ENCODE measurements at places on chromosomes 16 and 17.

- no peak for DNase-seq
Measured at GRCh38 chr17:45924332-45924820, 30.0 kb downstream of the MAPT start.

DNA sequence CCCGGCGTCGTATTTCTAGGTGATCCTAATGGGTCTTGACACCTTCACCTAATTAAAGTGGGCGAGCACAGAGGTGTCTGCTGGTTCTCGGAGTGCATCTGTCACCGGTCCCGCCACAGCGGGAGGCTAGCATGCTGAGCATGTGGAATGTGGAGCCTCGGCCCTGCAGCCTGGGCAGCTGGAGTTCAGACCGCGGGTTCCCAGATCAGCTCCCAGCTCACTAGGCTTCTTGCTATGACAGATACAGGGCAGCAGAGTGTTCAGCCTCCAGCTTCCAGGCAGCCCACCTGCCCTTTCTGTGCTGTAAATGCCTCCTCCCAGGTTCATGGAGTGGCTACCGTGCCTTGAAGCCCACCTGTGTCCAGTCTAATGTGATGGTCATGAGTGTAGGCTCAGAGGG is 166.7 kb downstream of the CPPED1 start:
- DNase-seq, result no peak

DNA sequence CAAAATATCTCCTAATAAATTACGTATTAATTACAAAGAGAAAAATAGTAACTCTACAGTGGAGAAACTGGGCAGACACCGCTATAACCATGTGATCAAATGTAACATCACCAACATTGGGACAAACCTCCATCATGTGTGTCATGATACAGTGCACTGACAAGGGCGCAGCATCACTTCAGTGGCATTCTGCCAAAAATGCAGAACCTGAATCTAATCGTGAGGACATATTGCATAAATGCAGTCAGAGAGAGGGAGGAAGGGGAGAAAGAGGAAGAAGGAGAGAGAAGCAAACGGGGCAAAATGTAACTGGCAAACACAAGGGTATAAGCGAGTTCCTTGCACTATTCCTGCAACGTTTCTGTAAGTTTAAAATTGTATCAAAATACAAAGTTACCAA is 74.2 kb upstream of the MARCHF10 start:
- DNase-seq, result no peak

DNA sequence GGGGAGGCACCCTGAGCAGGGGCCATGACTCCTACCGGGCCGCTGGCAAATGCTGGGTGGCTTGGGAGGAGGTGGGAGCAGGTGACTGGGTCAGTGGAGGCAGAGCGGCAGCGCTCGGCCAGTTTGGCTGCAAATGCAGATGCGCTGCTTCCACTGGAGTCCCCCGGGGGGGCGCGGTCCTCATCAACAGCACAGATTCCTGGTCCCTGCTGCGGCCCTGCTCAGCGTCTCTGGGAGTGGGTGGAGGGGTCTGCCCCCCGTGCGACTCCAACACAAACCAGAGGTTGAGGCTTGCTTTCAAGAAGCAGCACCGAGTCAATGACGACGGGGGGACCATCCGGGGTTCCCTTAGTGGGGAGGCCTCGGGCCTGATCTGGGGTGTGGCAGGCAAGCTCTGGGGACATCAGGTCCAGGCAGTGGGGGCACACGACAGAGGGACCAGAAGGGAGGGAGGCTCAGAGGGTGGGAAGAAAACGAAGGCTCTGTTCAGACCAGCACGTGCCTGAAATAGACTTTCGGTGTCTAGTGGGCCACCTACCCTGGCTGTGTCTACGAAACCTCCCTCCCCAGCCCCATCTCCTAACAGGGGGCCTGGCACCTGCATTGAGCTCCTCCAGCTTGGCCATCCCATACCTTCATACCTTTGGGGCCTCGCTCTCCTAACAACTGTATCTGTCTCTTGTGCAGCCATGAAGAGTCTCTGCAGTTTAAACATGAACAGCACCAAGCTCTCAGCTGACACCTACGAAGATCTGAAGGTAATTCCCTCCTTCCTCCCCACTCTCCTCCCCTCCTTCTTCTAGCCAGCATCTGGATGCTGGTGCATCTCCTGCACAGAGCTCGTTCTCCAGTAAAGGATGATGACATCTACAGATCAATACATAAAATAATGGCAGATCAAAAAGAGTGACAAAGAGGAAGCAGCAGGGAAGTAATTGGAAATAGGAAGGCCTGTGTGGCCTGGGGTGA is 72.5 kb upstream of the PLCG2 start:
- DNase-seq, result no peak

Data from ACHN (cell line).